ENCODE measurements at places on chromosomes 1 and 21. TPM values are rescaled to one million over a fixed set of nuclear protein-coding genes. Genes with fewer than 3 reads are reported as not detected.
A peak's percentile ranks its signal among the peaks of the same experiment; 100 is the strongest.

- H3K27me3 ChIP-seq, result no peaks in the 10 kb centered on the region
- no peaks in the 10 kb centered on the region for H3K36me3 ChIP-seq
- no peak overlapping the region for H3K27ac ChIP-seq
- H3K4me3 ChIP-seq, result no peak overlapping the region
- no peak for DNase-seq
Measured at GRCh38 chr1:184212649-184213314, 161.3 kb downstream of the TSEN15 start.

DNA sequence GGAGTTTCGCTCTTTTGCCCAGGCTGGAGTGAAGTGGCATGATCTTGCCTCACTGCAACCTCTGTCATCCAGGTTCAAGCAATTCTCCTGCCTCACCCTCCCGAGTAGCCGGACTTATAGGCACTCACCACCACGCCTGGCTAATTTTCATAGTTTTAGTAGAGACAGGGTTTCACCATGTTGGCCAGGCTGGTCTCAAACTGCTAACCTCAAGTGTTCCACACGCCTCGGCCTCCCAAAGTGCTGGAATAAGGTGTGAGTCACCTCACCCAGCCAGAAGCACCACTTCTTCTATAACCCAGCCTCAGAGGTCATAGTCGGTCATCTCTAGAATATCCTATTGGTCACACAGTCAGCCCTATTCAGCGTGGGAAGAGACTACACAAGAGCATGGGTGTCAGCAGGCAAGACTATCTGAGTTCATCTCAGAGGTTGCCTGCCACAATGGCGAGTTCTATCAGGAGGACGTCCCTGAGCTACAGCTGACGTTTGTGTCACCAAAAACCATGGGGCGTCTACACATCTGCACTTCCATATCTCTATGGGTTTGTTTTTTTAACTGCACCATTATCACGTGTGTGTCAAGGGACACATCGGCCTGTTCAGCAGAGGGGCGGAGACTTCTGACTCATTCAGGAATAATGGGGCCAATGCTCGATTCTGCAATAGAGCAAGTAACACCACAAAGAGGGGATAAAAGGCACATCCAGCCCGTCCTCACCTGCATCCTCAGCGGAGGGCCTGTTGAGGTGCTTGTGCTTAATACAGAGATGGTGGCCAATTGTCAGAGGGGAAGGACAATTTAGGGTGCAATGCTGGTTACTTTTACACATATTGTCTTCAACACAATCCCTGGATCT lies 256.3 kb upstream of the IRF2BP2 start:
- H3K4me3 ChIP-seq, result no peak overlapping the region
- H3K36me3 ChIP-seq, result no peaks in the 10 kb centered on the region
- H3K27me3 ChIP-seq, result no peaks in the 10 kb centered on the region
- no peak overlapping the region for H3K27ac ChIP-seq

GRCh38 chr1:153546796-153547559 lies 1.4 kb upstream of the S100A4 start:
- H3K4me3 ChIP-seq, result no peak overlapping the region
- no peaks in the 10 kb centered on the region for H3K4me1 ChIP-seq
- H3K36me3 ChIP-seq, result no peaks in the 10 kb centered on the region
- no peaks in the 10 kb centered on the region for H3K27me3 ChIP-seq
- DNase-seq, result no peak

- no peaks in the 10 kb centered on the region for H3K4me1 ChIP-seq
- H3K36me3 ChIP-seq, result no peaks in the 10 kb centered on the region
- H3K27me3 ChIP-seq, result peaks cover 7% of the 10 kb centered on the region
- H3K27ac ChIP-seq, result no peak overlapping the region
- no peak for DNase-seq
Measured at GRCh38 chr1:4736254-4736653, 81.8 kb downstream of the AJAP1 start.

GRCh38 chr1:1021010-1021919 lies 1.3 kb downstream of the AGRN start:
- peaks cover 22% of the 10 kb centered on the region for H3K4me1 ChIP-seq
- peak overlapping the region; percentile 60 for H3K4me3 ChIP-seq
- H3K27ac ChIP-seq, result no peak overlapping the region
- no peaks in the 10 kb centered on the region for H3K36me3 ChIP-seq

- H3K4me1 ChIP-seq, result no peaks in the 10 kb centered on the region
- H3K27me3 ChIP-seq, result no peaks in the 10 kb centered on the region
- no peak for DNase-seq
- no peak overlapping the region for H3K27ac ChIP-seq
- H3K4me3 ChIP-seq, result no peak overlapping the region
Measured at GRCh38 chr1:87084244-87084836, 169.9 kb downstream of the HS2ST1 start.

GRCh38 chr21:26171258-26172100 lies 909 bp upstream of the APP start:
- no peaks in the 10 kb centered on the region for H3K36me3 ChIP-seq
- peaks cover 9% of the 10 kb centered on the region for H3K4me1 ChIP-seq
- no peaks in the 10 kb centered on the region for H3K27me3 ChIP-seq
- no peak for DNase-seq
- peak overlapping the region; percentile 73 for H3K4me3 ChIP-seq
- H3K27ac ChIP-seq, result no peak overlapping the region

GRCh38 chr1:32635508-32636277 lies 14.7 kb downstream of the ZBTB8OS start:
- H3K27ac ChIP-seq, result no peak overlapping the region
- no peak overlapping the region for H3K4me3 ChIP-seq
- no peaks in the 10 kb centered on the region for H3K27me3 ChIP-seq
- H3K36me3 ChIP-seq, result no peaks in the 10 kb centered on the region
- no peak for DNase-seq

DNA sequence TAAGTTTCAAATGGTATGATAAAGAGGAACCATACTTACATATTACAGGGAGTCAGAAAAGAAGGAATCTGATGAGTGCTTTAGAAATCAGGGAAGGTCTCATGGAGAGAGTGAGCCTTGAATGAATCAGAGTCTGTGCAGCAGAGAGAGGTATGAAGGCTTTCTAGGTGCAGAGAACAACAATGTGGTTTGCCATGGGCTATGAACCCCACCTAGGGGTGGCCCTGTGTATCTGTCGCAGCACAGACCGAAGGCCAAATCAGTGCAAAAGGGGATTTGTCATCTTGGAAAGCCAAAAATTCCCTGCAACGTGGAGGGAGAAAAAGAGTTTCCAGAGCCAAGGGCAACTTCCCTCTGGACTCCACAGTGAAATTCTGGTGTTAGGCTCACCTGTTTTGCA lies 3.5 kb downstream of the PAPPA2 start:
- no peak overlapping the region for H3K4me3 ChIP-seq
- no peaks in the 10 kb centered on the region for H3K4me1 ChIP-seq
- H3K36me3 ChIP-seq, result no peaks in the 10 kb centered on the region

- H3K4me1 ChIP-seq, result no peaks in the 10 kb centered on the region
- no peaks in the 10 kb centered on the region for H3K27me3 ChIP-seq
- no peak overlapping the region for H3K4me3 ChIP-seq
Measured at GRCh38 chr21:44756423-44757185, 45.0 kb downstream of the UBE2G2 start.

- H3K36me3 ChIP-seq, result no peaks in the 10 kb centered on the region
- H3K4me3 ChIP-seq, result no peak overlapping the region
- no peak for DNase-seq
- H3K27ac ChIP-seq, result no peak overlapping the region
- H3K27me3 ChIP-seq, result no peaks in the 10 kb centered on the region
Measured at GRCh38 chr1:159201642-159202041, 3.0 kb upstream of the ACKR1 start.

GRCh38 chr1:37177230-37177864 lies 143.0 kb upstream of the GRIK3 start:
- no peak overlapping the region for H3K4me3 ChIP-seq
- no peak for DNase-seq

Gene PRXL2B
- total RNA-seq, result 17.1 TPM

Data from tibial nerve (tissue), 4 donors.